ENCODE measurements at places on chromosomes 16 and 17.

DNA sequence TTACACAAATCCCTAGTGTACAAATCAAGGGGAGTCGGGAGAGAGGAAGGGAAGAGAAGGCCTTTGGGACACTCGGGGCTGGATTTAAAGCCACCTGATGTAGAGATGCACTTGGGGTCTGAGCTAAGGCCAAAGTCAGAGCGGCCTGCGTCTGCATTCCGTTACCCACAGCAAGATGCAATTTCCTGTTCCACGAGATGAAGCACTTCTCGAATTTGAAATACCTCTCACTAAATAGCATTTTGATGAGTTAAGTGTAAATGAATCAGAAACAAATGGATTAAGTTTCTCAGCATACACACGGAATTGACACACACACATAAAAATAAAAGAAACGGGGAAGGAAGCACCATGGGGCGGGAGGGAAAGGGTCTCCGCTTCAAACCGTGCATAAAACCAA is 386.0 kb downstream of the SOX9 start:
- no peak for DNase-seq

GRCh38 chr17:43330876-43331639 is 67.7 kb upstream of the ARL4D start:
- DNase-seq = no peak

DNA sequence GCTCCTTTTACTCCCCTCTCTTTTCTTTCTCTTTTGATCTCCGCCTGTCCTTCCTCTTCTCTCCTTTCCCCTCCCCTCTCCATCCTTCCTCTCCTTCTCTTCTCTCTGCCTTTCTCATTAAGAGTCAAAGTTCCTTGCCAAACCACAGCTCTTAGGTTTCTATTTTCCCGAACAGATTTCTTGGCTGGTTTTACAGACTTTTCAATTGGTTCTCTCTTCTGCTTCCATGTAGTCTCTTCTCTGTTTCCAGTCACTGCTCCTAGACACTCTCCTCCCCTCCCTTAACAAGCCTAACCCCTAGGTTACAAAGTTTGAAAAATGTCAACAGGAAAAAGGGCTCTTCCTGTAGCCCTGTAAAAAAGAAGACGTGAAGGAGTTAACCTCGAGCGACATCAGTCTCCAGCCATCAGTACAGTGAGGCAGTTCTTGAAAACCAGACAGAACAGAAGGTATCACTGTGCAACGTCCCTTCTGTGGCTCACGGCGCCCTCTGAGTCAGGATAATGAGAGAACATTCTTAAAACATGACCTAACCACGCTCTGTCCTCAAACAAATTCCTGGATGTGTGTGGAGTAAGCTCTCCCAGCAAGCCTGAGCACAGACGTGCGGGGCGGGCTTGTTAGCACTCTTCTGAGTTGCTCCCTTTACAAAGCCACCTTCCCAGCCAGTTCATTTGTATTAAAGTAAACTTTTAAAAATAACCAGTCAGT is 11.6 kb upstream of the MARCHF10 start:
- no peak for DNase-seq

- no peak for DNase-seq
Observed at GRCh38 chr17:67521775-67522069, 144.6 kb downstream of the PITPNC1 start.
